ENCODE measurements at places on chromosomes 1 and 21. TPM values are rescaled to one million over a fixed set of nuclear protein-coding genes. Genes with fewer than 3 reads are reported as not detected.

DNA sequence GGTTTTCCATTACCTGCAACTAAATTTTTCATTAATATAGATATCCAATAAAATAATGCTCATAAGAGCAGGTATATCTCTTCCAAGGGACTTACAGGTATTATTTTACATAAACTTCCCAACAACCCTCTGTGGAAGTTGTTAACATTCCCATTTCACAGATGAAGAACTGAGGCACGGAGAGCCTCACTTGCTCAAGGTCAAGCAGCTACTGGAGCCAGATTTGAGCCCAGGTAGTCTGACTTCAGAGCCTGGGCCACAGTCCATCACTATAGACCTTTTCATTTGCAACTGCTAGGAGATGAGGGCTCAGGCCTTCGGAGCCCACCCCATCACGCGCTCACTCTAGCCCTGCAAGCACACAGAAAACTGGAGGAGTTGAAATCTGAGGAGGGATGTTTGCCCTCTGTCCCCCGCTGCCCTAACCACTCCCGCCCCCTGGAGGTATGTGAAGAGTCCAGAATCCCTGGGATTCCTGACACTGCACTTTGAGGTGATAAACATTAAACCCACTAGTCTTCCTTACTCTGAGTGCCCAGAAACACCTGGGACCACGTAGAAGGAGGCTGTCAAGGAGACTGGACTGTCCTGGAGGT is 11.7 kb upstream of the ALPL start:
- peak; percentile 88 for DNase-seq

DNA sequence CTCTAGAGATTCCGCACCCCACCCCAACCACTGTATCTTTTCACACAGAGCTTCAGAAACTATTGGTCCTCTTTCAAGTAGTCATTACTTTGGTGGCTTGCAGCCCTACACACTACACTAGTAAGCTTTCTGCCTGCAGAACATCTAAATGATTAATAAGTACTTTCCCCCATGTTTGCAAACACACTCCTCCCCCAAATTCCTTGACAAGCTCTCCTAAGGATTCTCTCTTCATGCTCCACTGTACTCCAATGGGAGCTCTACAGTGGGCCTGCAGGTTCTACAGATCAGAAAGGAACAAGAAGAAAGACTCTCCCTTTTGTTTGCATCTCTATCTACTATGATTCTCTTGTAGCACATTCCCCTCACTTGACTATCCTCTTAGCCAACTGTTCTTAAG is 16.3 kb upstream of the NUF2 start:
- no peak for DNase-seq

- DNase-seq, result no peak
These were observed 4.8 kb downstream of the RIPK4 start for GRCh38 chr21:41761934-41762635.

GNG12 gene
- 89.3 TPM for total RNA-seq

Data from kidney (tissue), 22 donors.